ENCODE measurements at places on chromosomes 7 and 10. TPM values are rescaled to one million over a fixed set of nuclear protein-coding genes. Genes with fewer than 3 reads are reported as not detected.

The CYP2E1 gene
- 3.1 TPM for total RNA-seq

DNA sequence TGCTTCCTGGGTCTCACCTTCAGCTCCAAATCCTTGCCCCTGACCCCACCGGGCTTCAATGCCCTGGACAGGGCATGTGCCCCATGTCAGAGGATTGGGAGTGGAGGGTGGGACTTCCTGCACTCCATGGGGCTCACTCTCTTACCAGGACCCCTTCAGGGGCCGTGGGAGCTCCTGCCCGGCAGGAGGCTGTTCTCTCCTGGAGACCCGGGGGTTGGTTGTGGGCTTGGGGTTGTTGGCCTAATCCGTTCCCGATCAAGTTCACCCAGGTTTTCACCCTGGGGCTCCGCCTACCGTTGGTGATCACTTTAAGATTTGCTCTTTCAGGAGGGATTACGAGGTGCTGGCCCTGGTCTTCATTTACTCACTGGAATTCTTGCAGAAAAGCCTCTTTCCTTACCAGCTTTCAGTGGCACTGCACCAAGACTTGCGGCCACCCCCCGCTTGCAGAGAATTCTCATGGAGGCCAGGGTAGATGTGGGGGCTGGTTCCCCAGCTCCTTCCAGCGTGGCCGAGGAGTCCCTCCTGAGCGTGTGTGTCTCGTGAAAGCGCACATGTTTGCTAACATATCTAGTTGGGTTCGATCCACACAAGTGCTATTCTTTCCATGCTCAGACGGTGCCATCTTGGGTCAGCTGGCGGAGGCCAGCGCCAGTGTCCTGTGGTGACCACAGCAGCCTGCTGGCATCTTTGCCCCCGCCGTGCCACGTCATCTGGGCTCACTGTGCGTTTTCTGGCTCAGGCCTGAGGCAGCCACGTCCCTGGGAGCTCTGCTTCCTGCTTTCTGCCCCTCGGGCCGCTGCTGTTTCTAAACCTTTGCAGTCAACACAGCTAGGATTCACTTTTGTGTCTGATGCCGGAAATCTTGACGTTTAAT, 15.6 kb downstream of the PWWP2B start:
- DNase-seq = no peak

The PNLIPRP1 gene
- not detected for total RNA-seq

DNA sequence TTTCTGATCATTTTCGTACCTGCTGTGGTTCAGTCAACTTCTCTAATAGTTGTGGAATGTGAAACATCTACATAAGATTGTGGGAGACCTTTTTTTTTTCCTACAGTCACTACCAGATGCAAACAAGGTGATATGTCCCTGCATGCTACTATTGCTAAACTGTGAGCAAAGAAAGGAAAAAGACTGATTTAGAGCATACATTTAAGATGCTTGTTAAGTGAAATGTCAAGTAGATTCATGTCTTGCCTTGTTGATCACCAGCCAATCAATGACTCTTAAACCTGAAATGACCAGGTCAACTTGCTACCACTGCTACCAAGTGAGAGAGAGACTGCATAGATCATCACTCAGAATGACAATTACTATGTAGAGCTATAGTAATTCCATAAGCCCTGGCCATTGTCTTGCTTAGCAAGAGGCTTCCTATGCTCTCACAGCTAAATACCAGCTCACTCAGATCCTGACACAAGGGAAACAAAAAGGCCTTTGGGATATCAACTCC, 84.3 kb upstream of the SKAP2 start:
- no peak for DNase-seq

DNA sequence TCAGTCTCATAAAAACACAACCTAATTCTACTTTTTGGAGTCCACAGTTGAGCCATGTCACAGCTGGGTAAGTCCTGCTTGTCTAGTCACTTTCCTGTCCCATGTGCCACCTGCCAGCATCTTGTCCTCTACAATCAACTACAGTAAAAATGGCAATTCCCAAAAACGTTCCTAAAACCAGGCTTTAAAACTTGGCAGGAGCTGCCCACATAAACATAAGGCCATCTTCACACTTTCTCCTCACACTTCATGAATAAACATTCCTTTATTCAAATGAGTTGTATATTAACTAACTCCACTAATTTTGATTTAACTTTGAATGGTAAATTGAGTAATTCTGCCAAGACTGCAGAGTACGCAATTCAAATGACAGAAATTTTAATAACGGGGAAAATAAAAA, 49.5 kb downstream of the SFMBT2 start:
- no peak for DNase-seq

GRCh38 chr10:93991596-93992284, 2.0 kb upstream of the PLCE1 start:
- DNase-seq = no peak

The LLCFC1 gene
- total RNA-seq = not detected

- no peak for DNase-seq
Measured at GRCh38 chr10:86715836-86716235, 40.6 kb upstream of the BMPR1A start.

The FAM25A gene
- 57.1 TPM for total RNA-seq

- no peak for DNase-seq
Measured at GRCh38 chr7:134784251-134785049, 5.0 kb downstream of the CALD1 start.

- no peak for DNase-seq
Measured at GRCh38 chr7:24035366-24036032, 248.5 kb upstream of the NPY start.

GRCh38 chr7:2258661-2259365, 16.8 kb downstream of the NUDT1 start:
- DNase-seq = no peak

DNA sequence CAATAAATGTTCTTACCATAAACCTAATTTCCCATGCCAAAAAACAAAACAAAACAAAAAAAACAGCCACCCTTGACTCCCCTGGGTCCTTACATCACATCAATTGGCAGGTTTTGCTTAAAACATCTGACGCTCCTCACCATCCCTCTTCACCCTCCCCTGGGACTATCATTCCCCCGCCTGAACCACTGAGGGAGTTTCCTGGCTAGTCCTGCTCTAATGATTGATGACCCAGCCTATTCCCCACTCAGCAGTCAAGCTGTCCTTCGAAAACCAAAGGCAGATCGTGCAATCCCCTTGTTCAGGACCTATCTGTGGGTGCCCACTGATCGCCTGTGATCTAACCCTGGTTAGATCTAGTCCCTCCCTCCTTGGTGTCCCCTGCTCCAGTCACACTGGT, 11.2 kb upstream of the FRMPD2 start:
- DNase-seq = no peak

The ANKRD61 gene
- 0.26 TPM for total RNA-seq

The SYT15 gene
- 1.1 TPM for total RNA-seq

DNA sequence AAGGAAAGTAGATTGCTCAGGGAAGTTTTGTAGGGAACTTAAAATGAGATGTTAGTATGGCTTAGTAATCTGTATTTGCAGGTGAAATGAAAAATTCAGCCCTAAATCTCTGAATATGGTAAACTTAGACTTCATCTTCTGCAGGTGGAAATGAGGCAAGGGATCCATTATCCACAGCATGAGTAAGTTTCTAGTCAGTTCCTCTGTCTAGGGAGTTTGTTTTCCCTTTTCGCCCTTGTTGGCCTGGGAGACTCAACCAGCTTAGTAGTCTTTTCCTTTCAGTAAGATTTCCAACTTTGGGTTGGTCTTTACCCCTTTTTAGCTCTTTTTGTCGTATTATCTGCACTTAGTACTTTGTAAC, 65.6 kb downstream of the ZEB1 start:
- DNase-seq = no peak

DNA sequence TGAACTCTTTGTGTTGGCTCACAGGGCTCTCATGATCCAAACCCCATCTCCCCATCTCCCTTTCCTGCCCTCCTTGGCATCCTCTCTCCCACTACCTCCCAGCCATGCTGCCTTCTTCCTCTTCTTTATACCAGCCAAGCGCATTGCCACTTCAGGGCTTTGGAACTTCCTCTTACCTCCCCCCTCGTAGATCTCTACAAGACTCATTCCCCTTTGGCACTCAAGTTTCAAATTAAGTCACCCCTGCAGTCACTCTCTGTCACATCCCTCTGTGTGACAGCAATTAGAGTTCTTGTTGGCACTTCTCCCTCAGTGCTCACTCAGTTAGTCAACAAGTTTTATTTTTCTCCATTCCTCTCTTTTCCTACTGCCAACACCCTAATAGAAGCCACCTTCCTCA, 20.8 kb upstream of the NRP1 start:
- DNase-seq = no peak

DNA sequence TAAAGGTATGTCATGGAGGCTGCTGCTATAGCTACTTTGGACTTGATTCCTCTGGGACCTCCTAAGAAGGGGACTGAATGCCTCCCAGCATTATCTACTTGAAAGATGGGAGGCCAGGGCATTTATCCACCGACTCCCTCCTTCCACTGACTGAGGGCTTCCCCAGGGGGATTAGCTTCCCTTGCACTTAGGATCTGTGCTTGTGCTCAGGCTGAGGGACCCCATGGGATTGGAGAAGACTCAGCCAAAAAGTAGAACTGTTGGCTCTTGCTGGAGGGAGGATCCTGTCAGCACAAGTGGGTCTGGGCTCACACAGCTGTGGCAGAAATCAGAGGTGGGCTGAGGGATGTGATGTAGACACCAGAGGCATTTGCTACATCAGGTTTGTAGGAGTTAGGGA, 81.5 kb upstream of the SYPL1 start:
- DNase-seq = no peak

DNA sequence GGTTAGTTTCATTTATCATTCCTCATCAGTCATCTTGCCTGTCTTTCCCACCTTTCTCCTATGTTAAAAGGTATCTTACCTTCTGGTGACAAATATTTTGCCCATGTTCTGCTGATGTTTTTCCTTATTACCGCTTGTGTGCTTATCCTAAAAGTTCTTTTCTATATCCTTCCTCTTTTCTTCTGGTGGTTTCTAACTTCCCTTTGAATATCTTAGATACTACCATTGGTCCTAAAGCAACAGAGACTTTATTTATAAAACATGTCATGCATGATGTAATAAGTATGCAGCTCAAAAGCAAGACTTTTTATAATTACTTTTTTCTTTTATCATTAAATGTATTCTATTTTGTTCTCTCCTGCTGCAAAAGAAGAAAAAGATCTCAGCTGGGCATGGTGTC, 24.8 kb downstream of the TBC1D12 start:
- no peak for DNase-seq

The HMX3 gene
- not detected for total RNA-seq

- no peak for DNase-seq
Measured at GRCh38 chr7:74000489-74001149, 27.4 kb upstream of the ELN start.

DNA sequence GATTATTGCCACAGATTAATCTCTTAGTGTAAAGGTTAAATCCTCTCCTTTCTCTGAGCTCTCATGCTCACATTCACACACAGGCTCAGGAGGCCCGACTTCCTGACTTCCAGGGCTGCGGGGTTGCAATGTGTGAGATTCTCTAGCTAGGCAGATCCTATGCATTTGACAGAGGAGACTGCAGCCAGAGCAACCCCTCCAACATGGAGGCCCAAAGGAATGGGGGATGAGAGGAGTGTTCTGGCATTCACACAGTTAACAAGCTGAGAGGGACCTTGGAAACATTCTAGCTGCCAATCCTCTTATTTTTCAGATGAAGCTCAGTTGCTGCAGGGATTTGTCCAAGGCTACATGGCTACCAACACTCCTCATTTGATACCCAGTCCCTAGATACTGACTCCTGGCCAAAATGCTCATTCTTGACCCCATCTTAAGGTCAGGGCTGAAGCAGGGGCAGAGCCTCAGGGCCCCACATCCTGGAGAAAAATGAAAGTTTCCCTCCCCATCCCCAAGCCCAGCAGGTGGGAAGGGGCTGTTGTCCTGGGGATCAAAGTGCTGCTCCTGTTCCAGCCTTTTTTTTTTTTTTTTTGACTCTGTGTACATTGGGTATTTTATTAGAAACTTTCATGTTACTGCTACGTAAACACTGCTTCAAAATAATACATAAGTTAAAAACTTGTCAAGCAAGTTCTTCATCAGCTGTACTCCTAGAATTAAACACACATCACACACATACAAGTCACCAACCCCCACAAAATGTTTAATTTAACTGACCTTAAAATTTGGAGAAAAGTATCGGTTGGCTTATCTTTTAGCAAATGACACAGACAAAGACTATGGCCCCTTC, 325.6 kb downstream of the PLXNA4 start:
- DNase-seq = no peak

The CPXM2 gene
- total RNA-seq = 2.7 TPM

DNA sequence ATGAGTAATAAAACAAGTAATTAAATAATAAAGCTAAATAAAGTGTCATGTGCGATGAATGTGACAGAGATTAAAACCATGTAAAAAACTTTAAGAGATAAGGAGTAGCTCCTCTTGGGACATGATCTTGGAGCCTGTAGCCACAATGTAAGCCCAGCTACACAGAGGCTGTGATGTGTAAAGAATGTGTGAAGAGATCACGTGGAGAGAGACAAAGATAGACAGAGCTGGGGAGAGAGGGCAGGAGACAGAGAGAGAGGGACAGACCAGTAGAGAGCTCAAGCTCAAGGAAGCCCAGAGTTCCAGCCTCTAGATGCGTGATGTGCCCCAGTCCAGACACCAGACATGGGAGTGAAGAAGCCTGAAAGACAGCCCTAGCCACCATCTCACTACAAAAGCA, 644.1 kb downstream of the TNS3 start:
- DNase-seq = no peak

GRCh38 chr7:18515067-18515466, 19.5 kb downstream of the HDAC9 start:
- DNase-seq = no peak

The IQCE gene
- 4.5 TPM for total RNA-seq

The SLC26A3 gene
- not detected for total RNA-seq

GRCh38 chr10:12846718-12847117, 154.8 kb downstream of the CCDC3 start:
- no peak for DNase-seq

DNA sequence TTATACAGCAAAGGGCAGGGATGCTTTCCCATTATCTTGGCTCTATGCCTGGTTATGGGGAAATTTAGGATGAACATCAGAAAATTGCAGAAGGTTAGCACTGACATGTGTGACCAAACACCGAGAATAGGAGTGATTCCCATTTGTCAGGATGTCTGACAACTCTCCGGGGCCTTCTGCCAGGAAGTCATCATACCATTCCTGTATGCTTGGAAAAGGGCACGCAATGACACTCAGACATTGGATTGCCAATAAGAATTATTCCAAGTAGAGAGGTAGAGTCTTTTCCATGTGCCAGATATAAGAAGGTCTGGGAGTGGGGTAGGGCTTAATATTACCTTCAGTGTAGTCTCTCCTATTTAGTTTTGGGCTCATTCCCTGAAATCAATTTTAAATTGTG, 82.3 kb downstream of the MTPN start:
- DNase-seq = no peak

- no peak for DNase-seq
Measured at GRCh38 chr7:20236043-20236442, 18.9 kb upstream of the MACC1 start.

The ADARB2 gene
- total RNA-seq = 3.5 TPM

DNA sequence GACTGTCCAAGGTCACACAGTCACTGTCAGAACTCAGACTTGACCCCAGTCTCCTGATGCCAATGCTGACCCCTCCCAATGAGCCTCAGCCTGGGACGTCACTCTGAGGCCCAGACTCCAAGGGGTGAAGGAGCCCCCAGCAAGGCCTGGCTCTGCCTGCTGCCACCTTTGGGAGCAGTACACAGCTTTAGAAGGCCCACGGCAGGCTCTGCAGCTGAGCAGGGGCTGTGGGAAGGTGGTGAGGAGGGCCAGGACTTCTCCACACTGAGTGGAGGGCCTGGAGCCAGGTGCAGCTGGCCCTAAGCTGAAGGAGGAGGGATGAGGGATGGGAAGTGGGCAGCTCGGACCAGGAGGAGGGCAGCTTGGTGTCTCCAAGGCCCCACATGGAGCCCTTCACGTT, 23.9 kb upstream of the ZMIZ1 start:
- DNase-seq = no peak
